ENCODE measurements at places on chromosomes 11 and 22. TPM values are rescaled to one million over a fixed set of nuclear protein-coding genes. Genes with fewer than 3 reads are reported as not detected.
A peak's percentile ranks its signal among the peaks of the same experiment; 100 is the strongest.

DNA sequence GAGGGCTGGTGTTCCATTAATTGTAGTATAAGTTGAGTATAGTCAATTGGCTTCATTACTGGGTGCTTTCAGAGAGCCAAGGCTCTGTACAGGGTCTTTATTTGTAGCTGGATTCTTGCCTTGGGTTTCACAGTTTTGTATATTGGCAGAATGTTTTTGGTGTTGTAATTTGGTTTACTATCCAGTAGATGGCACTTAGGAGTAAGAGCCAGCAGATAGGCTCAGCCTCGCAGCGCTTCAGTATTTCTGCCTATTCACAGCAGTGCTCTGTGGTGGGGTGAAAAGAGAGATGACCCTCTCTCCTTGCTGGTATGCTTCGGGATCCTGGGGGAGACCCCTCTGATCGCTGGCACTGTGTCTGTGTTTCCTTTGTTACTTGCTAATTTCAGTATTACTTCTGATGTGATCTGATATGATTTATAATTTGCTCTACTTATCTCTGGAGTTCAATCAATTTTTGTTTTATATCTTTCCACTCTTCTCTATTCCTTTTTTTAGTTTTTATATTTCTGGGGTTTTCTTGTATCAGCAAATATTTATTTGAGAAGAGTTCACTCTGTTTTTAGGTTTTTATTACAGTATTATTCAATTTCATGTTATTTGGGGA is 52.2 kb downstream of the ANO5 start:
- DNase-seq = peak; percentile 9

DNA sequence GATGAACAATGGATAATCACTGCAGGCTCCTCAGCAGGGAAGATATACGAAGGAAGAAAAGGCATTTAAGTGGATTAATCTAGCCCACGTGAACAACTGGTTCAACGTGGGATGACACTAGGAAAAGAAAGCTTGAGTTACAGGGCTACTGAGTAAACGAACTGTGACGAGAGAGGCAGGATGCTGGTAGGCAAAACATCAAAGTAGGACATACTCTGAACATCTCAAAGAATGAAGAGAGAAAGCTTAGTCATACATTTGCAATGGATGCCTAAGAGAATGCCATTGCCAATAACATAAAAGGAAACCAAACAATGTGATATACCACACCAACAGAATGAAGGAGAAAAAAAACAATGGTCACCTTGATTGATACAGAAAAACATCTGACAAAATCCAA is 12.9 kb downstream of the USP28 start:
- DNase-seq = no peak

- DNase-seq = no peak
Measured at GRCh38 chr22:25758316-25758715, 16.3 kb downstream of the MYO18B start.

DNA sequence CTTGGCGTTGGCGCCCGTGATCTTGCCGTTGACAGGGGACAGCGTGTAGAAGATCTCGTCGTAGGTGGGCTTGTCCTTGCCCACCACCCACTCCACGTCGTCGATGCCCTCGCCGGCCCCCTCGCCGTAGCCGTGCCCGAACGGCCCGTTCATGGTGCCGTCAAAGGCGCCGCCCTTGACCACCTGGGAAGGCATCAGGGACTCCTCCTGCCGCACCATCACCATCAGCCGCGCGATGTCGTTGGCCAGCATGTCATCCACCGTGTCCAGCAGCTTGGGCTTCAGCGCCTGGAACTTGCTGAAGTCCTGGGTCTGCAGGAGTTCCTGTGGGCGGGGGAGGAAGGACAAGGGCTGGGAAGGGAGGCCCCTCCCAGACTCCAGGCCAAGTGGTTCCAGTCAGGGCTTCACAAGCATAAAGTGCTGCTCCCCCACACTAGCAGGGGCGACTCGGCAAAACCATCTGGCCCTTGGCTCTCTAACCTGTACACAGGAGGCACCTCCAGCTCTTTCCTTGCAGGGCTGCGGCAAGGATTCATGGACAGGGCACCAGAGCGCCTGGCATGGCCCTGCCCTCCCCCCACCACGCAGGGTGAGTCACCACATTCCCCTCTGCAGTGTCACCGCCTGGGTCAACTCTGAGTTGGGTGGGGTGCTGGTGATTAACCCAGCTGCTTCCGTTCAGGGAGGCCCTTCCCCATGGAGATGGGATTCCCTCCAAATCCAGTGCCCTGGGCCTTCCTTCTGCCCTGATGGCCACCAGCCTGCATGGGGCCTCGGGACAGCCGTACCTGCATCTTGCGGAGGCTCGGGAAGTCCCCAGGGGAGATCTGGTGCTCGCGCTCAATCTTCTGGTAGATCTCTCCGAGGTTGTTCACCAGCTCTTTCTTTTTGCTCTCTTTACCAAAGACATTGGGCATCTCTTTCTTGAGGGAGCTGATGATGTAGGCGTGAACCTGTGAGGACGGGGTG is 10.4 kb upstream of the CDC42BPG start:
- DNase-seq = no peak

DNA sequence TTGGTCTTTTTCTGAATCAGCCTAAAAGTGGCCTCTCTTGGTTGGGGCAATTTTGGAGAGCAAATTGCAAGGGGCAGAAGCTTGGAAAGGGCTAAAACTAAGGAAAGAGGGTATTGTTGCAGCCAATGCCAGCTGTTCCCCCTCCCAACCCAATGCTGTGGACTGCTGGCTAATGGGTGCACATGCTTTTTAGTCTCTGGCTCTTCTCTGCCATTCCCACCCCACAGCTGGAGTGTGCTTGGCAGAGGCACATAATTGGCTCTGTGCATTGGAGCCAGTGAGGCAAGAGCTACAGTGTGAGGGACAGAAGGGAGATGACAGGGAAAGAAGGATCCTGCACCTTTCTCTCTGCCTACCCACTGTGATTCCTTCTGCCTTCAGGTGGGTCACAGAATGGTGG is 140.0 kb downstream of the NECTIN1 start:
- DNase-seq = no peak

DNA sequence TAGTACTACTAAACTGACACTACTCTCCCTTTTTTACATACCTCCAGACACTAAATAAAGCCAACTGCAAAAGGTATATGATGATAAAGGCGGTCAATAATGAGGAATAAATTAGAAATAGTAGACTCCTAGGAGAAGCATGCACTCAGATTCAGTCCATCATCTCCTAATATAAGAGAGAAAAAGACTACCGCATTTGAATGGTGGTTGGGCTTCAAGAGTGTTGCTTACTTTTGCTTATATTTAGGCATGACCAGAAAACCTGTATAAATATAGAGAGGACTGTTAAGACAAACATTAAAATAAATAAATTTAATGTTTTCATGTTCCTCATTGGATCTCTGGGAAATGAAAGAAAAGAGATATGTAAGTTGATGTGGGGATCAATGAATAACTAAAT is 1137.0 kb downstream of the FAM181B start:
- no peak for DNase-seq

- no peak for DNase-seq
Measured at GRCh38 chr11:123238297-123238696, 43.2 kb upstream of the CLMP start.

DNA sequence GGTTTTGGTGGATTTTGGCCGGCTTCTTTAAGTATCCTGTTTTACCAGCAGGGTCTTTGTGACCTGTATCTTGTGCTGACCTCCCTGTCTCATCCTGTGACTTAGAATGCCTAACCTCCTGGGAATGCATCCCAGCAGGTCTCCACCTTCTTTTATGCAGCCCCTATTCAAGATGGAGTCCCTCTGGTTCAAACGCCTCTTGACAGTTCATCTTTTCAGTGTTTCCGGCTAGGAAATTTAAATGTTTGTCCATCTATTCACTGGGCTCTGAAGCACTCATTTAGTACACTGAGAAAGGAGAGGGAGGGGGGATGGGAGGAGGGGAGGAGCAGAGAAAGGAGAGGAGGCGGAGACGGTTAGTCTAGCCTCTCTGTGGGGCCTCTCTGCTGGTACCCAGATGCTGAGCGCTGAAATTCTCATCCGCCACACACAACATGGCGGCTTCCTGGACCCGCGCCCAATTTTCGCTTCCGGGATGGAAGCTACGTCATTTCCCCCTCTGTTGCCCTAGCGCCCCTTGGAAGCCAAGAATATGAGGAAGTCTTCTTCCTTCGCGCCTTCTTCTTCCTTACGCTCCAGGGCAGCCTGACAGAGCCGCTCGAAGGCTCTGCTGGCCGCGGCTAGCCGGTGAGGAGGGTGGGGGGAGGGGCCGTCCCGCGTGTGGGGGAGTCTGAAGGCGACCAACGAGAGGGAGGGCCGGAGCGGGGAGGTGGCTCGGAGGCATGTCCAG is 69.0 kb upstream of the SYT13 start:
- DNase-seq = peak; percentile 88

- DNase-seq = no peak
Measured at GRCh38 chr11:96035031-96035739, 111.3 kb upstream of the MTMR2 start.

- DNase-seq = no peak
Measured at GRCh38 chr11:120324932-120325810, at the start of gene TLCD5. Gene TLCD5, plus strand, starts transcription at chr11:120325299. Its CDS starts 2,143 bp downstream, at chr11:120327442.

- peak; percentile 26 for DNase-seq
Measured at GRCh38 chr11:125903711-125904659, at the start of gene DDX25. Gene DDX25, plus strand, starts transcription at chr11:125904508. Its CDS starts 10 bp downstream, at chr11:125904518.

DNA sequence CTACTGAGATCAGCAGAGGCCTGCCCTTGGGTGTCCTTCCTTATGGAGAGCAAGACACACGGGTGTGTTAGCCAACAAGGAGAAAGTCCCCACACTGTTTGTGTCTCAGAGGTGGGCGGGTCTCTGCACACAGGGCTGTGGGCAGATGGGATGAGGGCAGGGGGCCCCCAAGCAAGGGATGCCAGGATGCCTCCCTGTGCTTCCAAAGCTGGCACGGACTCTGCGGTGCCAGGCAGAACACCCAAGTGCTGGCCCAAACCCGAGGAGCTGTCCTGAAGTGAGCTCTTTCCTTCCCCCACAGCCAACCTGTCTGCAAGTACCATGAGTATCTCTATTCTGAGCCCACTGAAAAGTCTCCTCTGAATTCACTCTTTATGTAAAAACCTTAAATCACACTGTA is 273.3 kb downstream of the CTTN start:
- DNase-seq = no peak

GRCh38 chr11:59198726-59199125 is 14.0 kb downstream of the MPEG1 start:
- DNase-seq = no peak

GRCh38 chr11:62497132-62497801 is 49.3 kb downstream of the AHNAK start:
- peak; percentile 16 for DNase-seq

DNA sequence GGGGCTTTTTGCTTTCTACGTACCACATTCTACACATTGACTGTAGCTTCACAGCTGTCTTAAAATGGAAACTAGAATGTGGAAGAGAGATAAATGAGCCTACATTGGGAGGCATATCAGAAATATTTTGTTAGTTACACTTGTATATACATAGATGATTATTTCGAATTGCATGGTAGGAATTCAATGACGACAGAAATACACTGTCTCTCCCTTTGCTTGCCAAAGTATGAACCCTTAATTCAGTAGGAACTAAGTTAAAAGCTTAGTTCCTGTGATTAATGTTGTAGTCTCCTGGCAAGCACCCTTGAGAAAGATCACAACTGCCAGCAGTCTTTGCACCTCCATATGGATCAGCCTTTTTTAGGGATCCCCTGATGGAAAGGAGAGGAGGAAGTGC is 10.1 kb downstream of the C11orf87 start:
- DNase-seq = no peak

- no peak for DNase-seq
Measured at GRCh38 chr11:74492084-74492483, 1.4 kb downstream of the LIPT2 start.

DNA sequence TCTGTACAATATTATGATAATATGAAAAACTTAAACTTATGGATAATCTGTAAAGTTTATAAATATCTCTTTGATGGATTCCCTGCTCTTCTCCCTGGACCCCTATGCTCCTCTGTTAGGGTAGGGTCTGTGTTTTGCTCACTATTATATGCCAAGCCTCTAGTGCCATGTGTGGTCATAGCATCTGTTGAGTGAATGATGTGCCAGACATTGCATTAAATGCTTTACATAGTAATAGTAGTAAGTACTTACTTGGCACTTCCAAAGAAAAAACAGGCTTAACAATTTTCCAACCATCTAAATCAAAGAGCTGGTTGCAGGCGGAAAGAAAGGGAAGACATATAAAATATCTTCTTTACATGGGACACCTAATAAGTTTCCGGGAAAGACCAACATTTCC is 46.8 kb downstream of the LGR4 start:
- no peak for DNase-seq

GRCh38 chr11:118139578-118139977 is 13.0 kb downstream of the SCN4B start:
- DNase-seq = no peak

GRCh38 chr11:82872377-82873150 is 27.7 kb downstream of the PRCP start:
- DNase-seq = no peak

DNA sequence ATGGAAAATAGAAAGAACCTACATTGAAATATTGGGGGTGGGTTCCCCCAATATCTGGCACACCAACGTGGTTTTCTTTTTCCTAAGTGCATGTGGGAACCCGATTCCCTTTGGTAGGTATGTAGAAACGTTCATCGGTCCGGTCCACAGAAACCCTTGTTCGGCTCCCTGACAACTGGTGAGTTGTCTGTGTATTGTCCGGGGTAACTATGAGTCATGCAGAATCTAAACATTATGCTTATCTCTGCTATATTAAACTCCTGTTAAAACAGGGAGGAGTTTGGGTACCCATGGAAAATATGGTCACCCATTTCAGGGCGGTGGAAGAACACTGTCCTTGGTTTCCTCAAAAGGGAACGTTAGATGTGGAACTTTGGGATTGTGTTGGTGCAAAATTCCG is 25.1 kb upstream of the ALDH3B2 start:
- no peak for DNase-seq

- DNase-seq = no peak
Measured at GRCh38 chr22:18991138-18991432, 55.0 kb upstream of the PRODH start.

- DNase-seq = no peak
Measured at GRCh38 chr11:70888061-70888460, 364.3 kb downstream of the SHANK2 start.

GRCh38 chr11:128179039-128179438 is 408.3 kb downstream of the ETS1 start:
- DNase-seq = no peak

The SLC37A2 gene
- total RNA-seq = 3.8 TPM

The TRAF6 gene
- total RNA-seq = 22.0 TPM

The CHADL gene
- total RNA-seq = 1.0 TPM

The ADAMTS8 gene
- not detected for total RNA-seq

The APLNR gene
- total RNA-seq = not detected

The TBX10 gene
- not detected for total RNA-seq

Measured in CD4-positive, alpha-beta memory T cell (primary cell).